ENCODE measurements at places on chromosomes 2 and 18.

GRCh38 chr2:10410823-10411437 is 37.2 kb downstream of the ODC1 start:
- DNase-seq = no peak

GRCh38 chr2:218327451-218328210 is 29.0 kb upstream of the CATIP start:
- no peak for DNase-seq

DNA sequence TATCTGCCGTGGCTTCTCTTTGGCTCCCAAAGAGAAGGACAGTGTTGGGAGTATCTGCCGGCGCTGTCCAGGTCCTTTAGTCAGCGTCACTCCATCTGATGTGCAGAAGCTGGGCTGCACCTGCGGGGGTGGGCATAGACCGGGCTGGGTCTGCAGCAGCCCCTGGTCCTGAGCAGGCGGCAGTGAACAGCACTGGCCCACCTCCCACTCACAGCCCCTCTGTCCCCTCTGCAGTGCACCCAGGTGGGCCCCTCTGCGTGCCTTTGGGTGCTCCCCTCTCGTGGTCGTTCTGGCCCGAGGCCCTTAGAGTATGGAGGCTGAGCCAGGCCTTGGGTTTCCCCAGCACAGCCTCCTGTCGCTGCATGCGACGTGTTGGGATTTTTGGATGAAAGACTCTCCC is 95.7 kb downstream of the USP40 start:
- no peak for DNase-seq

- DNase-seq = no peak
These were observed 51.4 kb downstream of the EMILIN2 start for GRCh38 chr18:2898186-2898640.

DNA sequence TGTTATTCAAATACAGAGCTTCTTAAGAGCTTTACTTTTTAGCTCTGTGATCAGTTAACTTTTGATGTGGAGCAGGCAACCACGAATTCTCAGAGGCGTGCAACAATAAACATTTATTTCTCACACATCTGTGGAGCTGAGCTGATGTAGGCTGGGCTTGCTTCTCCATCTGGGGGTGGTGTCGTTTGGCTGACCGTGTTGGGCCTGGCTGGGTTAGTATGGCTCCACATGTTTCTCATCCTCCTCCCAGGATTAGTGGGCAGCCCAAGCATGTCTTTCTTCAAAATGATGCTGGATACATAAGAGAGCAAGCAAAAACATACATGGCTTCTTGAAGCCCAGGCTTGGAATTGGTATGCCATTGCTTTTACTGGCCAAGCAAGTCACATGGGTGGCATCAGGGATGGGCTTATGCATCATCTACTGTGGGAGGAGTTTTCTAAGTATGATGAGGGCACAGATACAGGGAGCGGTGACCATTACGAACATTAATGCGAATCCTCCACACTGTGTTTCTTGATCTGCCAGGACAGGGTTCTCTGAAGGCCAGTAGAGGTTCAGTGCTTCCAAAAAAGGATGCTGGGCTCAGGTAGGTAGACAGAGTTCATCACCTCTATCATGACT is 157.0 kb upstream of the TNP1 start:
- DNase-seq = no peak

DNA sequence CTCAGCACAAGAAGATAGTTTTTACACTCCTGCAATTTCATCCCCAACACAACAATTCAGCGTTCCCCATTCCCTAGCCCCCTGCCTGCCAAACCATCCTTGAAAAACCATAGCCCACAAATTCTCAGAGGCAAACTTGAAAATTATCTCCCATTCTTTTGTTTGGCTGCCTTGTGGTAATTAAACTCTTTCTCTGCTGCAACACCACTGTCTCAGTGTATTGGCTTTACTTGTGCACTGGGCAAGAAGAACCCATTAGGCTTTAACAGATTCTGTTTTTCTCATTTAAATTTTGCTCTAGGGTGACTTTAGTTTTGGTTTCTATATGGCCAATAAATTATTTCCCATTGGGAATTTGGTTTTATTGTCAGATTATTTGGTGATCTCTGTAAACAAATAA is 23.2 kb upstream of the FTCDNL1 start:
- no peak for DNase-seq

DNA sequence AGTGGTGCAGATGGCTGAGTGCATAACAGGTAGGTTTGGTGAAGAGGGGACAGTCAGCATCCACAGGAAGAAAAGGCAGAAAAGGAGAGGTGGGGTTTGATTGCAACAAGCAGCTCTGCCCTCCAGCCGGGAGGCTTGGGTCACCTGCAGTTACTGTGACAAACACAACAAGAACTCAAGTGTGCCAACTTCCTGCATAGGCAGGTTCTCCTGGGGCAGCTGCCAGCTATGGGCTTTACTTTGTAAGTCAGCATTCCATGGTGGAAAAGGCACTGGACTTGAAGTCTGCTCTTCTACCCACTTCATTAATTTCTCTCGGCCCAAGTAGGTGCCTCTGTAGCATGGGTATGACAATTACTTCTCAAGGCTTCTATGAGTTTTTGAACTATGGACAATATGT is 98.9 kb downstream of the MYT1L start:
- DNase-seq = no peak

DNA sequence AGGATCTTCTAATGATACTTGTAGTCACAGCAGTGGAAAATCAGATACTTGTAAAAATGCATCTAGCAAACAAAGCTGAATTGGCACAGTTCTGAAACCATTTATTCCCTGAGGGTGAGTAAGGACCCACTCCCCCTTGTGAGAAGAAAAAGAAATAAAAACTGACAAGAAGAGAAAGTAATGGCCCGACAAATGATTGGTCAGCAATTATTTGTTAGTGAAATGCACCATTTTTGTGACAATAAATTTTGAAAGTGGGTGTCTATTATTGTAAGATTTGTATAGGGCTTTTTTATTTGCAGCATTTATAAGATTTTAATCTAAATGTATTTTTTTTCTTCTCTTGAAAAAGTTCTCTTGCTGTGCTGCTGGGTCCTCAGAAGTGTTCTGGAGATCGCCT is 600.8 kb downstream of the STK39 start:
- DNase-seq = no peak

DNA sequence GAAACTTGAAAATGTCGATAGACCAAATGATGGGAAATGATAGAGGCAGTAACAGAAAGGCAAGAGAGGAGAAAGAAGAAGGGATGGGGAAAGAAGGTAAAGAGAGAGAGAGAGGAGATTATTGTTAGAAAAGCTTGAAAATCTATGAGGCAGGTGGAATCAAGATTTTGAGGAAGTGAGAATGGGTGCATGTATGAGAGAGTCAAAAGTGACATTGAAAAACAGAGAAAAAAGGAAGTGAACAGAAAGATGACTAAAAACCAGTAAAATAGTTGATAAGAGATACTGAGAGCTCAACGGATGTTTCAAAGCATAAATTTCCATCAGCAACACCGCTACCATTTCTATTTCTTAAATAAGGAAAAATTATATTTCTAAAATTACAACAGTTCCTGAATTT is 327.4 kb upstream of the CWC22 start:
- DNase-seq = no peak

DNA sequence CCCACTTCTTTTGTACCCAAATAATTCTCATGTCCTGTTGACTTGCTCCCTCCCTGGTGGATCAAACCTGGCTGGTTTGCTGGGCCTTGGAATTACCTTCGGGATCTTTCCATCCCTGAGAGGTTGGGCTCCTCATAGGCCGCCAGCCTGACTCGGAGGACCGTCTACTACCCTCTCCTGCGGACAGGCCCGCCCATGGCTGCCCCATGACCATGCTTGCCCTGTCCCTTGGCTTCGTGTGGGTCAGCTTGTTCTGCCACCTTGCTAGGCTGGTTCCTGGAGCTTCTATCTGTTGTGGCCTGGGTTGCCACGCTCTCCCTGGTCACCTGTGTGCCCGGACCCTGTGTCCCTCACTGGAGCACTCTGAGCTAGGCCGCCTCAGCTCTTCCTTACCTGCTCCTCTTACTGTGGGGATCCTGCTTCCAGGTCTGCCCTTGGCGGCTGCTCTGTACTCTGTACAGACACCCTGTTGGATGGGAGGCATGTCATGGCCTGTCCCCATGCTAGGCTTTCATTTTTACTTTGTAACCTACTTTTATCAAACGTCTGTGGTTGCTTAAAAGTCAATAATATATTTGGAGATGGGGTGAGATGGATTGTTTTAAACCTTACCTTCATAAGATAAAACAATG is 29.7 kb upstream of the FHL2 start:
- no peak for DNase-seq

GRCh38 chr2:216606551-216607276 is 26.5 kb upstream of the IGFBP2 start:
- DNase-seq = no peak

- DNase-seq = no peak
These were observed 490.2 kb upstream of the KLHL29 start for GRCh38 chr2:22894761-22895160.

- no peak for DNase-seq
These were observed at the start of gene CD207 for GRCh38 chr2:70835643-70836042. TSS of gene CD207 (minus strand) at chr2:70835816. CDS start at chr2:70835776, 40 bp downstream.
